ENCODE measurements at places on chromosomes 12 and 14.

- DNase-seq, result no peak
Observed at GRCh38 chr14:75871181-75871880, 110.5 kb downstream of the TGFB3 start.

DNA sequence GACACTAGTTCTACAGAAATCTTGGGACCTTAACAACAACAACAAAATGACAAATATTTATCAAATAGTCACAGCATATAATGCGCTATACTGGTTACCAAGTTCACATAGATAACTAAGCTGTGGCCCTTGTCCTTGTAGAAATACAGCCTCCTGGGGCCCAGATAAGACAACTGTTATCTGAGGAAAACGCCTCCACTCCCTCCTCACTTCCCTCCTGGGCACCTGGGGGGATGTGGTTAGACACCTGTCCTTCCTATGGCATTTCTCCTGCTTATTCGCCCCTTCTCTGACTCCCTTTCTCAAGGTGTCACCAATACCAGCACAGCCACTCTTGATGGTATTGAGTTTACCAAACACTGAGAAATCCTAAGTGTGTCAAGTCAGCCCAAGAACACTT, 419.4 kb downstream of the RAD51B start:
- DNase-seq, result no peak

DNA sequence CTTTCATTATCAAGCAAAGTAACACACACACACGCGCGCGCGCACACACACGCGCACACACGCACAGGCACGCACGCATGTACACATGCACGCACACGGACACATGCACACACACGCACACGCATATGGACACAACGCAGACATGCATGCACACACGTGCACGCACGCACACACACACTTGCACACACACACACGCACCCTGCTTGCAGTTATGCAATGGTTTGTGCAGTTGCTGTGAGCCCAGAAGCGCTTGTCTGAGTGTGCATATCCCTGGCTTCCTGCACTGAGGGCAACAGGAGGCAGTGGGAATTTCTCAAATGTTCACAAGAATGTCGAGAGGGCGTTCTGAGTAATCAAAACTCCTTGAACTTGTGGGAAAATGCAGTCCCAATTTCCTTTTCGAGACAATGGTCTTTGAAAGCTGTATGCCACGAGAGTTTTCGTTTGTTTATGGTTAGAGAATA, 41.6 kb downstream of the NFKBIA start:
- no peak for DNase-seq

DNA sequence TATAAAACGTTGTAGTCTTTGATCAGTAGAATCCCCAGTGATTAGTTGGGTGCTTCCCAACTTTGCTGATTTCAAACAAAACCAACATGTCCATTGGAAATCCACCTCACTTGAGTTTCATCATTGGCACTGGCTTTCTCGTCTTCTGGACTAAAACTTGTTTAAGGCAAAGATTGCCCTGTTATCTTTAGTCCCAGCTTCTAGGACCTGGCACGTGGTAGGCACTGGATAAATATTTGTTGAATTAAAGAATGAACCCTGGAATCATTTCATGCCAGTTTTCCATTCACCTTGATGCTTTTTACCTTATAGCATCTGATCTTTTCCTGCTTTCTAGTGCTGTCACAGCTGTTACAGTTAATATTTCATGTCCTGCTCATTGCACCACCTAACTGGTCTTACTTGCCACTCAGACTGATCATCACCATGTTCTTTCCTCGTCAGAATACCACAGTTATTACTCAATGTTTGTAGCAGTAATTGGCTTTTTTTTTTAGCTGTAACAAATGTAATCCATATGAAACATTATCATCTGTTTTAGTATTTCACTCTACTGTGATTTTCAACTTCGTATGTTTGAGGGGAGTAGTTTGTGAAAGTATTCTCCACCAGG, 7.3 kb upstream of the C12orf50 start:
- no peak for DNase-seq

- DNase-seq, result no peak
Observed at GRCh38 chr12:68349220-68349621, 17.1 kb upstream of the MDM1 start.

GRCh38 chr14:78638926-78639325, 468.8 kb downstream of the NRXN3 start:
- no peak for DNase-seq

DNA sequence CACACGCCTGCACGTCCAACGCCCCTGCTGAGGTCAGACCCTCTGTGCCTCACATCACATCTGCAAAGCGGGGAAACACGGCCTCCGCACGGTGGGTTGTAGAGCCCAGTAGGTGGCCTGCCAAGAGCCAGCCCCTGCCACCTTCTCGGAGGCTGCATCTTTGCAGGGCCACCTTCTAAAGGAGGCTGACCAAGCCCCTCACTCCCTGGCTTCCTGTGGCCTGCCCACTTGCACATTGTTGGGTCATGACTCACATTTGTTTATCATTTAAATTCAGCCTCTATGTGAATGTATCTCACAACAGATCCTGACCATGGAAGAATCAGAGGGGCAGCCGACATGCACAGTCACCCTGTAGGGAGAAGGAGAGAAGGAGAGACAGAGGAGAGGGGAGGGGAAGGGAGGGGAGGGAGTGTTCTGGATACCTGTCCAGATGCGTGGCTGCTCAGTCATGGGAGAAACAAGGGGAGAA, 319.5 kb upstream of the DIO3 start:
- no peak for DNase-seq

GRCh38 chr14:92711976-92712653, 36.3 kb downstream of the LGMN start:
- DNase-seq, result no peak

GRCh38 chr12:53592426-53592825, 33.8 kb downstream of the ATF7 start:
- DNase-seq, result no peak

DNA sequence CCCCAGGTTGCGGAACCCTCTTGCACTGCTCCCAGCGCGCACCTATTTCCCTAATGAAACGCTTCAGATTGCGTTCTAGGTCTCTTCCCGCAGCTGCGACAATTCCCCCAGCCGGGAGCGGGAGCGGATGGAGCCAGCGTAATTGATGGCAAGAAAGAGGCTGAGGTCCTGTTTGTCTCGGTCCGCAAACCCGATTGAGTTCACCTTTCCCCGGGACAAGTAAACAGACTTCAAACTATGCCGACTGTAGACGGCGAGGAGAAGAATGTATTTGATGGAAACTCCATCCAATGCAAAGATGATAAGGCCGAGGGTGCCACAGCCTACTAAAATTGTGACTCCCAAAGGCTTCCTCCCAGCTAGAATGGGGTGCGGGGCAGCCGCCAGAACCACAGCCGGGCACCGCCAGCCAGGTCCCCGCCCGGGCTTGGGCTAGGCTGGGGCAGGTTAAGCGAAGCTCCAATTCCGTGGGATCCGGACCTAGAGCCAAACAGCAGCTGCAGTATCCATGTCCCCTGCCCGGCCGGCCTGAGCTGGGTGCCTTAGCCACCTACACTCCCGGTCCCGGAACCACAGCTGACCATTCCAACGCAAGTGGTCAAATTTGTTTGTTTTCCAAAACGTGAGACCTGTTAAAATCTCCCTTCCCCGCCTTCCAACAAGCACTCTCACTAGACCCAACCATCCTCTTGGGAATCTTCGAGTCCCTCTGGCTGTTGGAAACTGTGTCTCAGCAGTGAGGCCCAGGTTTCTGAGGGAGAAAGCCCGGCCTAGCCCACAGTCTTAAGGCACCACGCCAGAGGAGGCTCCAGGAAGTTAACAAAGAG, 5.5 kb downstream of the NKX2-1 start:
- no peak for DNase-seq

DNA sequence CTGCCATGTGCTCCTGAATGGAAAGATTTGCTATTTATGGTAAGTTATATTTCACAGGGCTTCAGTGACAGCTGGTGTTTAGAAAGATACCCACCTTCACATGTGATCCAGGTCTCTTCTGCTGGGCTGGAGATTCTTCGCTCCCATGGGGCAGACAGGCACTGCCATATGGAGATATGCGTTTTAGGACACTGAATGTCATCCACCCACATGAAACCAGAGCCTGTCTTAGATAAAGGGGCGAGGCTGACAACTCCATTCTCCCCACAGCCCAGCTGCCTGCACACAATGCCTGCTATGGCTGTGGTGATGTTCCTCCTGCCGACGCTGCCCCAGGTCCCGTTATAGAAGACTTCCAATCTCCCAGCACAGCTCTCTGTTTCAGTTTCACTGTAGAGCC, 69.4 kb downstream of the ACSM4 start:
- no peak for DNase-seq

DNA sequence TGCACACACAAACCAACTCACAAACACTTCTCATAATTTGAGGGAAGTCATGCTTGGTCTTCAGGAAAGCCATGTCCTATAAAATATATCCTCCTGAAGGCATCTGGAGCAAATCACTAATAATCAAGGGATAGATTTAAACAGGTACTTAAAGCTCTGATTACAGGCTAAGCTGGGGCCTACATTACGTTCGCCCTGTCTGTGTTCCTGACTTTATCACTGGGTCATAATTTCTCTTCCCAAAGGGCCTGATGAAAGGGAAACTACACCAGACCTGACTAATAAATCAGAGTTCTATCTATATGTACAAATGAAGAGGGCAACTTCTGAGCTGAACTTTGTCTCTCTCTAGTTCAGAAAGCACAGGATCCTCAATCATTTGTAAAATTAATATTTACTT, 43.9 kb upstream of the RASSF8 start:
- no peak for DNase-seq

- no peak for DNase-seq
Observed at GRCh38 chr12:129863938-129864337, 39.9 kb downstream of the TMEM132D start.

DNA sequence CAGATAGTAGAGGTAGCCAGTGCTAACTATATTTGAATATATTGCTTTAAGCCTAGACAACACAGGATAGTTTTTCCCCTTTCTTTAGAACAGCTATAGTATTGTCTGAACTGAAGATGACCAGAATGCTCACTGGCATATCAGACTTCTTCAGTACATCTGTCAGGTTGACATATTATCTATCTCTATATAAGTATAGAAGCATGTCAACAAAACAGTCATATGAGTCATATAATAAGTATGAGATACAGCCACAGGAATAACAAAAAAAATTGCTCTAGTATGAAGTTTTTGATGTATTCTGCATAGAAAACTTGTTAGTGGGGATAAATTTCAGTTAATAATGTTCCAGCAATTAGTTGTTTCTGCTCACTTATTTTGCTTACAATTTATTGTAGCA, 767.7 kb downstream of the LRFN5 start:
- no peak for DNase-seq

GRCh38 chr14:23162800-23163199, 20.7 kb downstream of the SLC7A8 start:
- DNase-seq, result no peak

DNA sequence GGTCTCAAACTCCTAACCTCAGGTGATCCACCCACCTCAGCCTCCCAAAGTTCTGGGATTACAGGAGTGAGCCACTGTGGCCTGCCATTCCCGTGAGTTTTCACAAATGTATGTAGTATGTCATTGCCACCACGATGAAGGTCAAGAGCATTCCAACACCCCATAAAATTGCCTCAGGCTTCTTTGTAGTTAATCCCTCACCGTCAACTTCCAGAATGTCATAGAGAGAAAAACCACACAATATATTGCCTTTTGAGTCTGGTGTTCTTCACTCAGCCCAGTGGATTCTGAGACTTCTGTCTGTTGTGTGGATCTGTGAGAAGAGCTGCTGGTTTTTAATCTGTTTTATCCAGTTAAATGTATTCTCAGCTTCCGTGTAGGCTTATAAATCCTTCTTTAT, 12.6 kb upstream of the CFAP251 start:
- DNase-seq, result no peak

DNA sequence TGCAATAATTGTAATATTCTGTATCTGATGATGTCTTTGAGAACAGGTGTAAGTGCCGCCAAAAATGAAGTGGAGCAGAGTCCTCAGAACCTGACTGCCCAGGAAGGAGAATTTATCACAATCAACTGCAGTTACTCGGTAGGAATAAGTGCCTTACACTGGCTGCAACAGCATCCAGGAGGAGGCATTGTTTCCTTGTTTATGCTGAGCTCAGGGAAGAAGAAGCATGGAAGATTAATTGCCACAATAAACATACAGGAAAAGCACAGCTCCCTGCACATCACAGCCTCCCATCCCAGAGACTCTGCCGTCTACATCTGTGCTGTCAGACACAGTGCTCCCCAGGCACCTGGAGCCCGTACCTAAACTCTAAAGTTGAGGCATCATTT, 268.7 kb downstream of the DAD1 start:
- no peak for DNase-seq

DNA sequence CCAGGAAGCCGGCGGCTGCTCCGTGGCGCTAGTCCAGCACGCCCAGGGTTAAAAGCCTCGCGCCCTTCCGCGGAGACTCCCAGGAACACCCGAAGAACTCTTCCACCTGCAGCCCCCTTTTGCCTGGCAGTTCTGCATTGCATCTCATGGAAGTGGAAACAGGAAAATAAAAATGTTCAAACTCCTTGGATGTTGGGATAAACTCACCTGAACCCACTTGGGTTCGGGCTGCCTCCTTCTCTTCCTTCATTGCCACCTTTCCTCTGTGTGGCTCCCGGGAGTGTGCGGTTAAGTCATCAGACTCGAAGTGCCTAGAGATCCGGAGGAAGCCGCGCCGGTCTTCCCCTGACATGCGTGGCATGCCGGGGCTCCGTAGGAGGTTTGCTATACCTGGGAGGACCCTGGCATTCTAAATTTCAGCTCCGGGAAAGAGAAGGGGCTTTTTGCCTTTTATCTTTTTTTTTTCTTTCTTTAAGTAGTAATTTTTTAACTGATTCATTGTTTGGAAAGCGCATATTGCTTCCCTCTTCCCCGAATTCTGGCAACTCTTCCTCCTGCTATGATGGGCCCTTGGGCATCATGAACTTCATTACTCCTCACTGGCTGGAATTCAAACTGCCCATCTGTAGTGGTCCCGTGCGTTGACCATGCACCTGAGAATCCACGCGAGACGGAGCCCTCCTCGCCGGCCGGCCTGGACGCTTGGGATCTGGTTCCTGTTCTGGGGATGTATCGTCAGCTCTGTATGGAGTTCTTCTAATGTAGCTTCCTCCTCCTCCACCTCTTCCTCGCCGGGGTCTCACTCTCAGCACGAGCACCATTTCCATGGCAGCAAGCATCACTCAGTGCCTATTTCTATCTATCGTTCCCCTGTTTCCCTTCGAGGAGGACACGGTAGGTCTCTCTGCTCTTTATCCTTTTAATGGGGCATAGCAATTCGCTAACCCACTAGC, 931.4 kb downstream of the DIO2 start:
- DNase-seq, result no peak

DNA sequence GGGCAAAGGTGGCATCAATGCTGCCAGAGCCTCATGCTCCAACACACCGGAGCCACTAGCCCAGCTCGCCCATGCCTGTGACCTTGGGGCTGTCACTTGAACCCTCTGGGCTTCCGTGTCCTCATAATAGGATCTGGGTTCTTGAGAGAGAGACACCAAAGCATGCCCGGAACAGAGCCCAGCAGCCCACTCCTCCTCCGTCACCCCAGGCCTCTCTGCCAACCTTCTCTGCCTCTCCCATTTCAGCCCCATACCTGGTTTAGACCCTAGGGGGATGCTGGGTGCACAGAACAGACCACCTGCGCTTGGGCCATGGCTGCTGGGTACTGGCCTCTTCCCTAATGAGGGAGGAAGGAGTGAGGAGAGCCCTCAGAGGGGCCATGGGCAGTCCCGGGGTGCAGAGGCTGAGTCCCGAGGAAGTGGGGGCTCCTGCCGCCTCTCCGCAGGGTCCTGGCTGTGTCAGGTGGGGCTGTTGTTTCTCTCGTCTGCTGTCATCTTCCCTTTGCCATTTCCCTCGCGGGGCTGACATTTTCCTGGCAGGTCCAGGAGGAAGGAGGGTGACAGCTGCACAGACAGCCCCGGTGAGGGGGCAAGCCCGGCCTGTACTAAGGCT, 172.4 kb upstream of the RTL1 start:
- no peak for DNase-seq

Data from mucosa of gallbladder (tissue), 1 donor.